Stimulated activated CD4-positive, alpha-beta T cell treated with anti-CD3 and anti-CD28 coated beads, Interleukin-15, amount 100 ng/mL, for 24 hours (primary cell): ENCODE measurements at places on chromosomes 5 and 9.

GRCh38 chr5:35826056-35826455, 30.6 kb upstream of the IL7R start:
- DNase-seq, result no peak

DNA sequence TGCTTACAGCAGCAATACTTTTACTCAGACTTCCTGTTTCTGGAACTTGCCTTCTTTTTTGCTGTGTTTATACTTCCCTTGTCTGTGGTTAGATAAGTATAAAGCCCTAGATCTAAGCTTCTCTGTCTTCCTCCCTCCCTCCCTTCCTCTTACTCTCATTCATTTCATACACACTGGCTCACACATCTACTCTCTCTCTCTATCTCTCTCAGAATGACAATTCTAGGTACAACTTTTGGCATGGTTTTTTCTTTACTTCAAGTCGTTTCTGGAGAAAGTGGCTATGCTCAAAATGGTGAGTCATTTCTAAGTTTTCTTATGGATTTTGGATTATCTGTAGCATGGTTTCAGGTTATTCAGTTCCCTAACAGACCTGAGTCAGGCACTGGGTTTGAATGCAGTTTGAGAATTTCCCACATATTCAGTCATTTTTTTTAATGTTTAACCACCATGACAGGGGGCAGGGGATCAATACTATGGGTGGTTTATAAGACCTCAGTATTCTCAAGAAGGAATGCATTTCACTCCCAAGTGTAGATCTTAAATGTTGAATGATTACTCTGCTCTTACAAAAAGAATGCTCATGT, at the start of gene IL7R:
IL7R (plus strand) TSS at position 127 of the 587 bp plus-strand sequence; CDS start at position 214, 87 bp downstream.
- peak; percentile 39 for DNase-seq

- no peak for DNase-seq
Observed at GRCh38 chr5:36630201-36631145, 24.1 kb downstream of the SLC1A3 start.

- DNase-seq, result no peak
Observed at GRCh38 chr5:213803-214395, 4.1 kb downstream of the CCDC127 start.

- DNase-seq, result no peak
Observed at GRCh38 chr5:132812123-132812765, 858 bp upstream of the SOWAHA start.

- no peak for DNase-seq
Observed at GRCh38 chr9:17588395-17588794, 9.5 kb downstream of the SH3GL2 start.

- no peak for DNase-seq
Observed at GRCh38 chr5:84045964-84046363, 325.3 kb upstream of the HAPLN1 start.

DNA sequence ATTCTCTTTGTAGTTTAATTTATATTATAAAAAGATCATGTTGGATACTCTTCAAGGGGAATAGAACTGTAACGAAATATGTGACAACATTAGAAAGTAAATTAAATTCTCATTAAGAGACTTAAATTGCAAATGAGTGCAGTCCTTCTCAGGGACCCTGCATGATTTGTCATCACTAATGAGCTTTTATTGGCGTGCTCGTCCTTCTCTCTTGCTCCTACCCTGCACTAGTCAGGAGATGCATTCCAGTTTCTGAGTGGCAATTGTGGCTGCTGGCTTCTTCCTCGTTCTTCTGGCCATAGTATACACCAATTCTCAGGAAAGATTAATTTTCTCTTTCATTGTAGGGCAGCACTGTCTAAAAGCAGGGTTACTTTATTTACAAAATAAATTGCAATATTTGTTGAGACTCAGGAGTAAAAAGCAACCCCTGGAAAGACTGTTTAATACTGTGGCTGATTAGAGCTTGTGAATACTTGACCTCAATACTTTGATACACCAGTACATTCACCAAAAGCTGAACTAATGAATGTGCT, 376.3 kb upstream of the CHD1 start:
- DNase-seq, result no peak

- DNase-seq, result no peak
Observed at GRCh38 chr5:5695266-5695665, 272.8 kb downstream of the ICE1 start.

DNA sequence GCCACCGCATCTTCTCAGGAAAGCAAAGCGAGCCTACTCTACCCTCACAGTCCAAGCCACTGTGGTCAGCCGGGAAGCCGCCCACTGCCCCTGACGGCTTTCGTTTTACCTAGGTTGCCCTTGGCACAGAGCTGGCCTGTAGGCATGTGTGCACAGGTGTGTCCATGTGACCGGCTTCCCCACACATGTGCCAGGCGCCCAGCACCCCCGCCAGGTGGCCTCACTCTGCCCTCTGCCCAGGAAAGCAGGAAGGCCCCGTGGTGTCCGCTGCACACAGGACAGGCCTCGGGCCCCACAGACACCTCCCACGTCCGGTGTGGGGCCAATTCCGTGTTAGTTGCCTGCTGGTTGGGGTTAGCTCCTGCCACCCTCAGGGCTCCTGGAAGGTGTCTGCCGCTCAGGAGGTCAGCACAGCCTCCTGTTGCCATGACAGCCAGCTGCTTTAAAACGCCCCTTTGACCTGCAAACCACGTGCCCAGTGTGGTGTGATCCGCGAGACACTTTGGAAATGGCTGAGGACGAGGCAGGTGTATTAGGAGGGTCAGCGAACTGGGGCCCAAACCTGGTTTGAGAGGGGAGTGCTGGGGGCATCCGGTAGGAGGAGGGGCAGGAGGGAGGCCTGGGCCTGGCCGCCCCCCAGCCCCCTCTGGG, 28.7 kb downstream of the TPPP start:
- DNase-seq, result no peak

- DNase-seq, result peak; percentile 17
Observed at GRCh38 chr5:157046041-157046440, 12.9 kb downstream of the HAVCR1 start.

DNA sequence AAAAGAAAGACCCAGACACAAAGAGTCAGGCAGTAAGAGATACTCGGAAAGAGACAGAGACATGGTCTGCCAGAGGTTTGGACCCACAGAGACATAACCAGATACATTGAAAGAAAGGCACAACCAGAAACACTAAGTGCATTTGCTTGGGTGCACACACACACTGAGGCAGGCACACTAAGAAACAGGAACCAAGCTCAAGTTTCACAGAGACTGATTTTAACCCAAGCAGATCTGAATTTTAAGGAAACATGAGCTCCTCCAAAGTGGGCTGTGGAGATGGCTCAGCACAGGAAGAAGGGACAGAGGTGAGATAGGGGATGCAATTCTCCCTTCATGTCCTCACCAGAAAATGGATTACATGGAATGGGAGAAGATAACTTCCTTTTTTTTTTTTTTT, 9.5 kb downstream of the AQP3 start:
- DNase-seq, result no peak

GRCh38 chr5:52502460-52502999, 285.2 kb upstream of the ITGA1 start:
- no peak for DNase-seq

DNA sequence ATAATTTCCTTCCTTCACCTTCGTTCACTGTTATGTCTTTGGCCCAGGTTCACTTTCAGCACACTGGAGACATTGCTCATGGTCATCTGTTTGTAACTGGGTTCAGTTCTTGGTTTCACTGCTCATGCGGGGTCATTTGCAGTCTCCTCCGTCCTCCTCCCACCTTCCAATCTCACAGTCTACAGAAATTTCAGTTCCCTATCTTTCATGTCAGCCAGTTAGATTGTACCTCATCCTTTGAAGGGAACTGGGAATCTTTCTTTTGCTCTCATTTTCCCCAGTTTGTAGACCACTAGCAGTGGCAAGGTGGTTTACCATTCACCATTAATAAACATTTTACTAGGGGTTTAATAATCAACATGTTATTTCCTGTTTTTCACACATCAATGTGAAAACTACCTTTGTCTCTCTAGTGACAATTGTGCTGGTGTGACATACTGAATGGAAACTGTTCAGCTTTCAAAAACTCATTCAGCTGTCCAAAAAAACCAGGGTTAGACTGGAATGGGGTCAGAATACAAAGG, 100.9 kb upstream of the IL6ST start:
- no peak for DNase-seq

DNA sequence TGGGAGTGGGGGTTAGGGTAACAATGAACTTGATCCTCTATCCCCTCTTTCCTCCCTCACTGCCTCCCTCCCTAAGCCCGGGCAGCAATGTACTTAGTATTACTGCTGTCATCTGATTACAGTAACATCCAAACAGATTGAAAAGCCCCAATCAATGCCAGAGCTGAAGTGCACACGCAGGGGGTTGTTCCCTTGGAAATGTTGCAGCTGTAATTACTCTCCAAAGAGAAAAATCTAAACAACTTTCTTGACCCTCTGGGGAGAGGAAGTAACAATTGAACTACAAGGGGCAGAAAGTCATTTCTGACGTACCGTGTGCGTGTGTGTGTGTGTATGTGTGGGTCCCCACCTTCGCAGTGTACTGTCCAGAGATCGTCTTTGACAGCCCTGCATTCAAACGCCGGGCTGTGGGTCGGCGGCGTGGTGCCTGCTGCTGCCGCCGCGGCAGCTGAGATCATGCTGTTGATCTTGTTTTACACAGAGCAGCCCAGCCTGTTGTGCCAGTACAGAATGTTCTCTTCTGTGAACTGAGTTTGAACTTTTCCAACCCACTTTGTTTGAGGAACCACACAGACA, 66.0 kb upstream of the KLF9 start:
- DNase-seq, result no peak

DNA sequence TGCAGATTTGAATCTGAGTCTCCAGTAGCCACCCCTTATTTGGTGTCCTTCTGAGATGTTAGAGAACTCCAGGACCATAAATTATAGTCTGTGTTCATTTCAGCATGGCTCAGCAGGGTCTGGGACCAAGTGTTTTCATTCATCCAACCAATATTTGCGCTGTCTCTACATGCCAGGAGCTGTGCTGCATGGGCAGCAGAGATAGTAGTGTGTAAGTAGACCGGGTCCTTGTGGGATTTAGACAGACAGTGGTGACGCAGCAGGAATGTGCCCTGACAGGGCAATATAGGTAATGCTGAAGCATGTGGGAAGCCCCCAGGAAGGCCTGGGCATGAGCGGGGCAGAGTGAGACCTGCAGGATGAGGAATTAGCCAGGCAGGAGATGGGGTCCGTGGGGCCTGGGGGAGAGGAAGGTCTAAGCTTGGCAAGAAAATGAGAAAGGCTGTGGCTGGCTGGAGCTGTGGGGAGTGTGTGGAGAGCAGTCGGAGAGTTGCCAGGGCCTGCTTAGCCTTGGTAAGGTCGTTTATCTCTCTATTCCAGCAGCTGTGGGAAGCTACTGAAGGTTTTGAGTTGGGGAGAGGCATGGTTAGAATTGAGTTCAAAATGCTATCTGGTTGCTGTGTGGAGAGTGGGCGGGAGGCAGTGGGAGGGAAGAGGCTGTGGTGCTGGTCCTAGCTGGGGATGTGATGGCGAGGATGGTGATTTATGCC, 16.8 kb downstream of the STXBP1 start:
- no peak for DNase-seq

- no peak for DNase-seq
Observed at GRCh38 chr9:95360866-95361265, 43.4 kb upstream of the FANCC start.

GRCh38 chr9:92547356-92547755, 11.6 kb upstream of the ECM2 start:
- no peak for DNase-seq

DNA sequence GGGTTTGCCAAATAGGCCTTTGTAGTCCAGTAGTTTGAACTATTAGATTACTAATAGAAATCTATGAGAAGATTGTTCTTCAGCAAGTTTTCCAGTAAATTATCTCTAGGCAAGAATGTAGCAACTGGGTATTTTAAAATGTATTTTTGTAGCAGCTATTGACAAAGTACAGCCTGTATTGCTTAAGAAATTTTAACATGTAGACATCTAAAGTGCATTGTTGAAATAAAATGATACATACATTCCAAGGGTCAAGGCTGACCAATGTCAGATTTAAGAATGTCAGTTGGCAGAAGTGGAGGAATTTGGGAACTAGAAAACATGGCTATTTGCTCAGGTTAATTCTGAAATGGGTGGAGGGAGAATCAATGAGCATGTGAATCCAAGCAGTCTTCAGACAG, 57.5 kb upstream of the ZSWIM6 start:
- no peak for DNase-seq

GRCh38 chr5:110969502-110969901, 102.0 kb upstream of the TSLP start:
- DNase-seq, result no peak

- DNase-seq, result no peak
Observed at GRCh38 chr5:96344678-96345577, 88.1 kb downstream of the PCSK1 start.

DNA sequence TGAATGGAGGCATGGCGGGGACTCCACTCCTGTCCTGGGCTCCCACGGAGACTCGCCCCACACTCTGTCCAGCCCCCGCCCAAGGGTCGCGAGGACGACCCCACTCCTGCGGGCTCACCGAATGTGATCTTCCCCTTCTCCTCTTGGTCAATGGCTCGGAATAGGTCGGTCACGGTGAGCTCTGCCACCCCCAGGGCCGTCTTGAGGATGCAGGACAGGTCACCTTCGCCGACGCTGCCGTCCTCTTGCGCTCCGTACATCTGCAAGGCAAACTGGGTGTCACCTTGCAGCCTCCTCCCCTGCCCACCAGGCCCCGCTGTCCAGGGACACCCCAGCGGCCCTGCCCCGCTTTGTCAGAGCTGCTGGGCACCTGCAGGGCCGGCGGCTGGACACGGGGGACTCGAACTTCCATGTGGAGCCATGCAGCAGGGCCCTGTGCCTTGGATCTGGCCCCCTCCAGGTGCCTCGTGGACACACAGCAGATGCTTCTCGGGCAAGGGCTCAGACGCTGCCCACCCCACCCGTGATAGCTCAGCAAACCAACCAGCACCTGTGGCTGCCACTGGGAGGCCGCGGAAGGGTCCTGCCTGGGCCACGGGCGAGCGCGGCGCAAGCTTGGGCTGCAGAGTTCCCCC, 21.5 kb upstream of the SLC6A3 start:
- DNase-seq, result no peak

DNA sequence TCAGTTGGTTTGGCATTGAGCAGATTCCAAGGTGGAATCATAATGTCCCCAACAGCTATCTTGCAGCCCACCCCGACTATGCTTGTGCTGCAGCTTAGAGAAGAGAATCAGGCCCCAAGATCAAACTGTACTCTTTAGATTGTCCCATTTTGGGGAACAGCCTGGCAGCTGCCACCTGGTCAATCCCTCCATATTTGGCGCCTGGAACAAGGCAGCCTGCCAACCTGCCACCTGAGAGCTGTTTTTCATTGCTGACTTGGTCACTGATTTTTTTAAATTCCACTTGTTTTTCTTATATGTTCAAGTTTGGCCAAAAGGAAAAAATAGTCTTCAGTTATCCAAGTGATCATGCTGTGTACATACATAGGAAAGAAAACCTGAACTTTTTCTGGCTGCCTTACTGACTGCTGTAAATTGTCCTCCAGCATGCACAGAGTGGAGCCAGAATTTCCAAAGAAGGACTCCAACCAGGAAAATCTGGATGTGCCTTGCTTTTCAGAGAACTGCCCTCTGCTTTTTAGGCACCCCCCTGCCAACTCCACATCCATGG, 504.2 kb downstream of the ENC1 start:
- no peak for DNase-seq

GRCh38 chr9:95021166-95021886, 294.8 kb downstream of the AOPEP start:
- DNase-seq, result no peak

- DNase-seq, result no peak
Observed at GRCh38 chr9:25449503-25449902, 228.7 kb downstream of the TUSC1 start.

- no peak for DNase-seq
Observed at GRCh38 chr9:133798160-133798559, 60.0 kb upstream of the SARDH start.
